ENCODE measurements at places on chromosomes 4 and X.

GRCh38 chr4:71356924-71357663, 18.3 kb downstream of the SLC4A4 start:
- no peak for DNase-seq

- DNase-seq: no peak
These were observed 114.3 kb downstream of the VSIG4 start for GRCh38 chrX:65925592-65925991.

- peak; percentile 1 for DNase-seq
These were observed 41.1 kb downstream of the AMMECR1 start for GRCh38 chrX:110276778-110277177.

DNA sequence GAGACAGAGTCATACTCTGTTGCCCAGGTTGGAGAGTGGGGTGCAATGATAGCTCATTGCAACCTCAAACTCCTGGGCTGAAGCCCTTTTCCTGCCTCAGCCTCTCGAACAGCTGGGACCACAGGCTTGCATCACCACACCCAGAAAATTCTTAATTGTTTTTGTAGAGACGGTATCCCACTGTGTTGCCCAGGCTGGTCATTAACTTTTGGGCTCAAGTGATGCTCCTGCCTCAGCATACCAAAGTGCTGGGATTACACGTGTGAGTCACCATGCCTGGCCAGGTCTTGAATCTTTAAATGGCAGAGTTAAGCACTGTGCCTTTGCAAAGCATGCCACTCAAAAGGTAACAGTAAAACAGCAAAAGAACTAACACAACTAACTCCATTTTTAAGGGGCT, 28.6 kb upstream of the BBS12 start:
- DNase-seq: no peak

DNA sequence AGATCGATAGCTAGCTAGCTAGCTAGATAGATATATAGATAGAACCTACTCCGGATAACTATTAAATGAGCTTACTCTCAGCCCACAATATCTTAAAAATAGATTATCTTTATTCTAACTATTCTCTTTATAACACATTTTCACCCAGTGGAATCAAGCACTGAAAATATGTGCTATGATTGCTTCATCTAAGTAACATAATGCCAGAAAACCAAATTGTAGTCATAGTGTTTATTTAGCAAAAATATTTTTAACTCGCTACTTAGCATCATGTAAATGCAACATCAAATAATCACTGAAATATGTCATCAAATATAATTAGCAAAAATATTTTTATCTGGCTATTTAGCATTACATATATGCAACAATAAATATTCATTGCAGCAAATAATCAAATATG, 1.5 kb downstream of the TMEM156 start:
- DNase-seq: no peak

All from stimulated activated naive B cell treated with anti-CD40 and anti-IgM and Interleukin-4, amounts not matched to agents 10 μg/mL and 1 μg/mL and 100 μg/mL, for 72 hours (primary cell).